ENCODE measurements at places on chromosomes 7 and 10.

GRCh38 chr7:107785926-107786325 lies 17.1 kb downstream of the SLC26A3 start:
- DNase-seq: no peak

GRCh38 chr10:110872145-110872983 lies 636 bp downstream of the PDCD4 start:
- DNase-seq: peak; percentile 59

- DNase-seq: no peak
These were observed 18.7 kb downstream of the KCNK18 start for GRCh38 chr10:117216028-117216427.

DNA sequence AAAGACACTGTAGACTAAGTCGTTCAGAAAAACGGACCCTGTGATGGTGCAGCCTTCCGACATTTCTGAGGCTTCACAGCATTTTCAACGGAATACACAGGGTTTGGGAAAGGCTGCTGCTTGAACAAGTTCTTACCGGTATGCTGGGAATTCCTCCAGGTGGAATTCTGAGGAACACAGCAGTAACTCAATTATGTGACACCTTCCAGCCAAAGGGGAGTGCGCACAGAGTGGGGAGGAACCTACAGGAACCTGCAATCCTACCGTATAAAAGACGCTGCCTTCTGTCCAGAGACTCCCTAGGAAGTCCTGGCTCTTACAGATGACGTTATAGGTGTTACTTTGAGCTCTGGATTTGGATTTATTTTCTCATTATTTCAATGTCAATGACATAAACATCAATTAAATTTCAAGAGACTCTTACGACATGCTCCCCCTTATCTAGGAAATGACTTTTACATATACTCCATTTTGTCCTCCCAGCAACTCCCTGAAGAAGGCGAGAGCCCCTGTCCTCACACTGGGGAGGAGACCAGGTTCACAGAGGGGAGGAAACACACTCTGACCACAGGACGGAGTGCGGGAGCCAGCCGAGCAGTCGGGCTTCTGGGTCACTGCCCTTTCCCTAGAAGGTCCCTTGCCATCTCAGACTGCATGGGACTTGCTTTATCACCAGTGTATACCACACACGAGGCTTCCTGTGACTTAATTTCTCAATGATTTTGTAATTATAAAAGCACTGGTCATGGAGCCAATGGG lies 27.9 kb downstream of the VIPR2 start:
- DNase-seq: no peak

DNA sequence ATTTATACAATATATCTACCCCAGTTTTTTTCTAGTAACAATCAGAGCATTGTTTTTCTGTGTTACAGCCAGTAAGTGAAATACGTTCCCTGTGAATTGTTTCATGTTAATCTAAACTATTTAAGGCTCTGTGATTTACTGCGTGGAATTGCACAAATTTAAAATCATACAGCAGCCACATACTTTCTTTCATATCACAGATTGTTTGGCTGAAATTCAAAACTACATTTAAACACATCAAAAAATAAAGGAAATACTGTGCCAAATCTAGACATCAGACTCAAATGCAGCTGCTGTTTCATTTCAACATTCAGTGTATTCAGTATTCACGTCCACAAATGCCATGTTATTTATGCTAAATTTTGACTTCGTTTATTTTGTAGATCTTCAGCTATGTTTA lies 242.6 kb upstream of the HGF start:
- no peak for DNase-seq

DNA sequence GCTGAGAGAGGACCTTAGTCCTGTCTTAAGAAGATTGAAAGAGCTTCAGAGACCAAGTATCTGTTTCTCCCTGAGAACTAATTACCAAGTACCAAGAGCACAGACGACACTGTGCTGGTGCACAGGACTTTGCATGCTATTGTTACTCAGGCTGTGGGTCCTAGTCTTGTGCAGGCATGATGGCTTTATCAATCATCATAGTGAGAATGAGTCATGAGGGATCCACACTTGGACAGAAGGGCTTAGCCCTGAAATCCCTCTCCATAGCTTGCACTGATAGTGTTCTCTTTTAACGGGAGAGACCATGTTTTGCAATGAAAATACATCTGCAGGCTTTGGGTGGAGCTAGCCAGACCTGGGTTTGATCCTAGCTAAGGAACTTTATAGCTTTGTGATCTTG lies 93.3 kb downstream of the SORCS3 start:
- DNase-seq: no peak

DNA sequence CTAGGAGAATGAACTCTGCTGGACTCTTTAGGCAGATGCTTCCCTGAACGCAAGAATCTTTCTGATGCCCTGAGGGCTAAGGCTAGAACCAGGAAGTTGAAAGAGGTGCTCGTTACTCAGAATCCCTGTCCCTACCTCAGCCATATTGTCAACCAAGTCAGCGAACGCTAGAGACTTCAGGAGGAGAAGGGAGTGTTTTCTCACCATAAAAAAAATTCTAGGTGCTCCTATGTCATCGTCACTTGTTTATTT lies 359.4 kb downstream of the PRPF18 start:
- no peak for DNase-seq

DNA sequence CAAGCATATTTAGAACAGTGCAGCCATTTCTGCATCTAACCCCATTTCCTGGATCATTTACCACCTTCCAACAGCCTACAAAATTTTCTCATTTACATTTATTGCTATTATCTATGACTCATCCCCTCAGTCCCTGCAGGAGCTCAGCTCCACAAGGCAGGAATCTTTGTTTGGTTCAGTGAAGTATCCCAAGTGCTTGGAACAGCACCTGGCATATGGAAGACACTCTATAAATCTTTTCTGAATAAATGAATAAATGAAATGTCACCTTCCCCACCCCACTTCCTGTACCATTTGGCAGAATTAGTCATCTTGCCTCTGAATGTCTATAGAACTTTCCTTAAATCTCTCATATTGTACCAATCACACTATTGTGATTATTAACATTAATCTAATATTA lies 110.7 kb downstream of the HIP1 start:
- DNase-seq: no peak

DNA sequence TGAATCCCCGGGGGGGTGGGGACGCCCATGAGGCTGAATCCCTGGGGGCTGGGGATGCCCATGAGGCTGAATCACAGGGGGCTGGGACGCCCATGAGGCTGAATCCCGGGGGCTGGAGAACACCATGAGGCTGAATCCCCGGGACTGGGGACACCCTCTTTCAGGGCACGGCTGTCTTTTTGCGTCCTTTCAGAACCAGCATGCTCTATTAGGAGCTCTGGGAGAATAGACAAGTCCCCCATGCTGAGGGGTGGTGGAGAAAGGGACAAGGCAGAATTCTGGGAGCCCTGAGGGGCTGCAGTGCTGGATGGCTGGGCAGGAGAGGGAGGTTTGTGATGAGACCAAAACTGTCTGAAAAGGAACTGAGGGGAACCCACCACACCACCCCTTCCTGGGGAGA lies 257.3 kb upstream of the TCERG1L start:
- DNase-seq: no peak

DNA sequence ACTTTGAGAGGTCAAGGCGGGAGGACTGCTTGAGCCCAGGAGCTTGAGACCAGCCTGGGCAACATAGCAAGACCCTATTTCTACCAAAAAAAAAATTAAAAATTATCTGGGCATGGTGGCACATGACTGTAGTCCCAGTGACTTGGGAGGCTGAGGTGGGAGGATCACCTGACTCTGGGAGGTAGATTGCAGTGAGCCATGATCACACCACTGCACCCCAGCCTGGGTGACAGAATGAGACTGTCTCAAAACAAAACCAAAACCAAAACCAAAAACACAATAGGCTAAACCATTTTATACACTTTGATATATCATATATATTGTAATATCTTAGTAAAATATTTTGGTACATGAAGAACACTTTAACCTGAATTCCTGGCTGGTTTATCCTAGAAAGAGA lies 101.6 kb downstream of the RAPGEF5 start:
- no peak for DNase-seq

GRCh38 chr7:24029068-24029467 lies 254.9 kb upstream of the NPY start:
- no peak for DNase-seq

DNA sequence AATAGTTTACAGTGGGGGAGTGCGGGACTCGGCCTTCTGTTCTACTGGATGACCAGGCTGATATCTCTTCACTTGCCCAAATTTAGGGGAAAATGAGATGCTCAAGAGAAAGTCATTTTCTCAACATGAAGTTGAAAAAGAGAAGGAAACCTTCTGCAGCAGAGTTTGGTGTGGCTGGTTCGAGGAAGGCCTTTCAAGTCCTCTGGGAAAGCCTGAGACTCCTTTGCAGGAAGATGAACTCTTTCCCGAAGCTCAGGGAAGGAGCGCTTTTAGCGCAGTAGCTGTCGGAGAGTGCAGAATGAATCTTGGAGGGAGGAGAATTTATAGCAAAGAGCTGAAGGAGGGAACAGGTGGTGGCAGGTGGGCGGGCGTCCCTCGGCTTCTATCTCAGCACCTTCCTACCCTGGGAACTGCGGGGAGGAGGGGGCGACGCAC lies at the start of gene ATOH7:
Gene ATOH7 (minus strand): TSS at position 297 of the 435 bp plus-strand sequence. CDS start 436 bp downstream, outside the sequence.
- DNase-seq: no peak

- no peak for DNase-seq
These were observed 98.3 kb downstream of the PDGFA start for GRCh38 chr7:421136-421991.

DNA sequence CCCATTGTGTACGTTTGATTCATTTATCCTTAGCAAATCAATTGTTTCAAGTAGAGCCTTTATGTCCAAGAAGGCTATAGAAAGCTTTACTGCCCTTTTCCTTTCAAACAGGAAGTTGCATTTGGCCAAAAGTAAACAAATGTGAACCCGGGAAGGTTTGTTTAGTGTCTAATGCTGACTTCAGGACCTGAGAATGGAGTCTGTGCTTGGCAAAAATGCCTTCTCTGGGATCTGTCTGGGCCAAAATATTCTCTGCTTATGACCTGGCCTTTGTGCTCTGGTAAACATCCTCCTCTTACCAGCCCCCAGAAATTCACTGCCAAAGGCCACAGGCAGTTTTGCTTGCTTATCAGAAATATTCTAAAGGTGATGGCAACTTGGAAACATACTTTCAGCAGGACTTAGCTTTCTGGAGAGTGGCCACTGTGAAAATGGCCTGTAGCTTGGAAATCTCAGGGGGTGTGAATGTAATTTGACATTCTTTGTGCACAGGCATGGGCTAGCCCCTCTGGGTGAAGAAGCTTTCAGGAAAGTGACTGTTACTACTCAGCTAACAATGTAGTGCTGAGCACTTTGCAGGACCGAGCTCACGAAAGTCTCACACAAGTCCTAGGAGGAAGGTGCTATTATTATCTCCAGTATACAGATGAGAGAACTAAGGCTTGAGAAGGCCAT lies 199.5 kb downstream of the PTEN start:
- no peak for DNase-seq

GRCh38 chr10:93123766-93124165 lies 50.1 kb downstream of the CYP26A1 start:
- DNase-seq: no peak

GRCh38 chr10:132640326-132641125 lies 102.9 kb downstream of the INPP5A start:
- no peak for DNase-seq

GRCh38 chr10:97921581-97922021 lies 72.0 kb downstream of the GOLGA7B start:
- DNase-seq: no peak

- no peak for DNase-seq
These were observed 20.5 kb downstream of the NKX6-2 start for GRCh38 chr10:132765435-132765834.

GRCh38 chr10:29229258-29229705 lies 59.6 kb upstream of the LYZL1 start:
- DNase-seq: no peak

GRCh38 chr10:47053081-47053798 lies 142.0 kb downstream of the PTPN20 start:
- no peak for DNase-seq

GRCh38 chr7:98753989-98754479 lies 115.8 kb downstream of the TMEM130 start:
- DNase-seq: no peak

Data from hematopoietic multipotent progenitor cell treated with erythropoietin and hydrocortisone succinate and interleukin-3 and kit ligand, for 17 days (in vitro differentiated cells).